ENCODE measurements at places on chromosomes 12 and 14.

- DNase-seq, result peak; percentile 12
Measured at GRCh38 chr12:64569923-64570691, 40.2 kb upstream of the RASSF3 start.

GRCh38 chr12:47610686-47611252, 95.1 kb downstream of the RPAP3 start:
- no peak for DNase-seq

DNA sequence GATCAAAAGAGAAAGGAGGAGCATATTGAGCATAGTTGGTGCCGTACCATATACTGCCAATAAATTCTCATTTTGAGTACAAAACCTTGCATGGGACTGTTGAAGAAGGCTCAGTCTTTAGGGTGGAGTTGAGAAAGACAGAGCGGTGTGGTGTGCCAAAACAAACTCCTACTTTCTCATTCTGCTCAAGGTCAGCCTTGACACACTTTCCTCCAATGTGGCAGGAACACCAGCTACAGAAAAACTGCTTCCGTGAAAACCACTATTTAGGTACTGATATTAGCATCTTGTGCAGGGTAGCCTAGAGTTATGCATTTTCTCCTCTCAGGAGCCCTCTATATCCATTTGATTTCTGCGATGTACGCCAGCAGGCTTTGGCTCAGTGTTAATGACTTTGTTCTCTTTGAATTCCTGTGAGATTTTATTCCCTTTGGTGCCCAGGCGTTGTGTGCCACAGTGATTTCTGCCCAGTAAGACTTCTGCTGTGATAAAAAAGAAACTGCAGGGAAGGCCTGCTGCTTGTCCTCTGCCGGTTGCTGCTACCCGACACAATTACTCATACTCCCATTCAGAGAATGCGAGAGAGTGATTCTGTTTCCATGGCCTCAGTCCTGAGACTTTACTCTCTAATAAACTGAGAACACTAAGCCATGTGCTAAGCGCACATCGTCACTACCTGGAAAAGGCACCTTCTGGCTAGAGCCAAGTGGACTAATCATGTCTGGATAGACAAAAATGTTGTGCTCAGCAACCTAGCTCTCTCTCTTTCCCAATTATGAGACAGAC, 88.3 kb upstream of the MDM1 start:
- DNase-seq, result peak; percentile 8

GRCh38 chr12:51036279-51036678, 10.1 kb upstream of the SLC11A2 start:
- DNase-seq, result no peak

GRCh38 chr12:69948851-69949250, 123.8 kb downstream of the MYRFL start:
- no peak for DNase-seq

DNA sequence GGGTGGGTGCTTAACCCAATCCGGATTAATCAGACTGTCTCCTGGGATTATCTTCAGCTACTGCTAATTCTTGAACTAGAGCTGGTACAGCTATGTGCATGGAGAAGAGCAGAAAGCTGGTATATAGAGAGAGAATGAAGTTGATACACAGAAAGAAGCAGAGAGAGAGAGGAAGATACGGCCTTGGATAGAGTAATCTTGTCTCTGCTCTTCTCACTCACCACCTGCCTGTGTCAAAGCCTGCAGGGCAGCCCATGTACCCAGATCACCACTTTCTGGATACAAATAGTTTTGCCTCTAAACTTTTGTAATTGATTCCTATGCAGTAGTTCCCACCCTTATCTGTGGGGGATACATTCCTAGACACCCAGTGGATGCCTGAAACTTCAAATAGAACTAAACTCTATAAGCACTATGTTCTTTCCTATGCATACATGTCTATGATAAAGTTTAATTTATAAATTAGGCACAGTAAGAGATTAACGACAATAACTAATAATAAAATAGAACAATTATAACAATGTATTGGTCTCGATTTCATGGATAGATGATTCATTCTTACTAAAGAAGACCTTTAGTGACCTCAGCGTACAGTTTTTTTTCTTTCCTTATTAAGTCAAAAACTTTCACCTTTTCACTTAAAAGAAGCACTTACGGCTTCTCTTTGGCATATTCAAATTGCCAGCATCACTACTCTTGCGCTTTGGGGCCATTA, 45.5 kb downstream of the YEATS4 start:
- no peak for DNase-seq

DNA sequence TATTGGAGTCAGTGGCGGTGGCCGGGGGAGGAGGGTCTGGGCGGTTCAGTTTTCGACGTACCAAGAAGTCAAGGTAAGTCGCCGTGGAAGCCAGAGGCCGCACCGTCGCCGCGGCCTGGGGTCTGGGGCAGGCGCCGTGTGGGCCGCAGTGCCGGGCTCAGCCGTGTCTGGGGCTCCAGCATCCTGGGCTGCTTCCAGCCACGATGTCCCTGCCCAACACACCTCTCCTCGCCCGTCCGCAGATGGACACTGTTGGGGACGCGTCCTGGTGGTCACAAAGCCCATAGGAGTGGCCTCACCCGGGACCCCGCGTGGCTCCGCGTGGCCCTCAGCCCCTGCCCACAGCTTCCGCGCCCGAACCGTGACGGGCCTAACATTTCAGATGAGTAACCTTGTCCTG, 59.1 kb downstream of the FBRSL1 start:
- DNase-seq, result no peak

GRCh38 chr12:12964255-12964654, 12.3 kb upstream of the GPRC5D start:
- no peak for DNase-seq

- no peak for DNase-seq
Measured at GRCh38 chr12:49622501-49623141, 740 bp upstream of the PRPF40B start.

GRCh38 chr14:104139460-104140212, 1.2 kb downstream of the KIF26A start:
- DNase-seq, result no peak

DNA sequence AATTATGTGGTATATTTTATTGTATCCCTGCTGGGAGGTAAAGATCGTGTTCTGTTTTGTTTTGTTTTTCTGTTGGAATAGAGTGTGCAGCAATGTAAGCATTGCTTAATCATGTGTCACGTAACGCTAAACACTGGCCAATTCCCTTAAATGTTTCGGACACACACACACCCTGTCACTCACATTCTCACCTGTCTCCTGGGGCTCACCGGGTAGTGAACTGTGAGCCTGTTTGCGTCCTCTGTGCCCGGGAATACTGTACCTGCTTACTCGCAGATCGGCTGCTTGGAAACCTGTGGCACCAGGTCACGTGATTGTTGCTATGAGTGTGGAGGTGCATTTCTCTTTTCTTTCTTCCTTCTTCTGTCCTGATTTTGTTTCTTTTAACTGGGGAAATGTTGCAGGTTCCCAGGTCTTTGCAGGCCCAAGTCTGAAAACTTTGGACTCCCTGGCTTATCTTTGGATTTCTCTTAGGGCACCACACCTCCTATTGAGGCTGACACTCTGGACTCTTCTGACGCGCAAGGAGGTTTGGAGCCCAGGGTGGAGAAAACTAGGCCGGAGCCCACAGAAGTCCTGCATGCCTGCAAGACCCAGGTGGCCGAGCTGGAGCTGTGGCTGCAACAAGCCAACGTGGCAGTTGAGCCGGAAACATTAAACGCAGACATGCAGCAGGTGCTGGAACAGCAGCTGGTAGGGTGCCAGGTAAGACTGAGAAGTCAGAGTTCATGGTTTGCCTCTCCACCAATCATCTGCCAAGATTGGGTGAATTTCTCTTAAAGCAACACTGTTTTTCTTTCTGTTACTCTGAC, 181.1 kb downstream of the ESR2 start:
- no peak for DNase-seq

DNA sequence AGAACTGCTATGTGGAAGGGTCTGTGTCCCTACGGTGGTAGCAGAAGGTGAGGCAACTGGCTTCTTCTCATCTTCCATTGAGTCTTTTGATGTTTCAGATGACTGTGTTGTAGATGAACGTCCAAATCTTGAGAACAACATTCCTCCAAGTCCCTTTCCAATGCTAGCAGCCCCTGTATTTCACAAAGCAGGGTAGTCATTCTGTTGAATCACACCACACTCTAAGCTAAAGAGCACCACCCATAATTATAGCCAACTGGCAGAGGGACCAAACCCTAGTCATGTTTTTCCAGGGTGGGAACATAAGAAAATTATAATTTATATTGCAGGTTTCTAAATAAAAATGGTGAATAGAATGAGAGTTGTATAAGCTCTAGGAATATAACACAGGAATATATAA, 98.7 kb downstream of the DDHD1 start:
- no peak for DNase-seq

DNA sequence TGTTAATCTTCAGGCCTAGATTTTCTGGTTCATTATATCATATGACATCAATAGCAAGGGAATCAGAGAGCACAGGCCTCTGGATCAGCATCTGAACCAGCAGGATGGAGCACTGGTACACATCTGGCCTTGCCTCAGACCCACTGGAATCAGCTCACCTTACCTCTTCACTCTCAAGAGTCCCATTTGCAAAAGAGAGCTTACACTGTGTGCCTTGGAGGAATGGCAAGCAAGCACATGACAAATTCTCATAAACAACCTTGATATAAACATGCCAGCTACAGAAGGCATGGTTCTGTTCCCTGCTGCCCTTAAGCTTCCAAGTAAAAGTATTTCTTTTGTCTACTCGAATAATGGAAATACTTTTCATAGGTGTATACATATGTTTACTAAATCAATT, 128.6 kb upstream of the CPM start:
- DNase-seq, result no peak

DNA sequence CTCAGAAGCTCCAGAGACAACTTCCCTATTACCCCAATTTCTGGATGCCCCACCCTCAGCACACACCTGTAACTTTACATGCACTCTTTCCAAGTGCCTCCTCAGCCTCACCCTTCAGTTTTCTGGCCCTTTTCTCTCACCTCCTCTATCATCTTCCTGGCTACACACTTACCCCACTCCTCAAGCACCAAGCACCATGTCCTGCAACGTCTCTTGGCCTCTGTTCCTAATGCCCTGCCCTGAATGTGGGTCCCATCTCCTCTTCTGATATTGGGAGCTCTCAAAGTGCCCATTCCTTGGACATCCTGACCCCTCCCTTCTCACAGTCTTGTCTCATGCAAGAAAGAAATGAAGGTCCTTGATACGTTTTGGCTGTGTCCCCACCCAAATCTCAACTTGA, 1.2 kb downstream of the KRT72 start:
- DNase-seq, result no peak

DNA sequence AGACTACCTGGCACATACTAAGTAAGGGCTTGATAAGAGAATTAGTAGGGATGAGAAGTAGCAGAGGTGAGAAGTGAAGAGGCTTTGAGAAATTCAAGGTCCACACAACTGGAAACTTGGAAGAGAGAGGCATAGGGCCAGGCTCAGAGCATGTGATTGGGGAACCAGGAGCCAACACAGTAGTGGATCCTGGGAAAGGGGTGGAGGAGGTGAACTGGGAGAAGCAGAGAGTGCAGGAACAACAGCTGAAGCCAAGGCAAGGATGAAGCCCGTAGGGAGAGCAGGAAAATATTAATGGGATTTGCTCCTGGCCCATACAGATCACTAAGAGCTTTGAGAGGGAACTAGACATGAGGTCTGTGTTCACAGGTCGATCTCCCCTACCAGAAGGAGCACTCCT, 1.4 kb upstream of the ITGB7 start:
- no peak for DNase-seq

- DNase-seq, result no peak
Measured at GRCh38 chr12:53852061-53852460, 86.6 kb upstream of the HOXC13 start.

DNA sequence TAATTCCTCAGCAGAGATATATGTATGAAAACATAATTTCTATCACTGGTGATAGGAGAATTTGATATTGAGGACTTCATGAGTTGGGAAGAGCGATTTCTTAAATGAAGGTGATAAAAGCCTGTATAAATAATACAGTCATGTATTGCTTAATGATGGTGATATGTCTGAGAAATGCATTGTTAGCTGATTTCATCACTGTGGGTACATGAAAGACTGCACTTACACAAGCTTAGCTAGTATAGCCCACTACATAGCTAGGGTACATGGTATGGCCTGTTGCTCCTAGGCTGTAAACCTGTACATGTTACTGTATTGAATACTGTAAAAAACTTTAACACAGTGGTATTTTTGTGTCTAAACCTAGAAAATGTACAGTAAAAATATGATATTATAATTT, 63.4 kb downstream of the ANO4 start:
- DNase-seq, result no peak

GRCh38 chr14:29757188-29757680, 170.4 kb downstream of the PRKD1 start:
- no peak for DNase-seq

GRCh38 chr12:117118838-117119591, 19.8 kb upstream of the TESC start:
- DNase-seq, result no peak

- no peak for DNase-seq
Measured at GRCh38 chr14:68245146-68246073, 425.8 kb downstream of the RAD51B start.

- no peak for DNase-seq
Measured at GRCh38 chr12:31923063-31923412, 36.2 kb upstream of the RESF1 start.

- peak; percentile 31 for DNase-seq
Measured at GRCh38 chr12:109098183-109098604, 797 bp downstream of the UNG start.

GRCh38 chr12:27382171-27382795, 49.6 kb downstream of the BMAL2 start:
- DNase-seq, result no peak

- no peak for DNase-seq
Measured at GRCh38 chr12:110007881-110008280, 8.7 kb downstream of the ANKRD13A start.

DNA sequence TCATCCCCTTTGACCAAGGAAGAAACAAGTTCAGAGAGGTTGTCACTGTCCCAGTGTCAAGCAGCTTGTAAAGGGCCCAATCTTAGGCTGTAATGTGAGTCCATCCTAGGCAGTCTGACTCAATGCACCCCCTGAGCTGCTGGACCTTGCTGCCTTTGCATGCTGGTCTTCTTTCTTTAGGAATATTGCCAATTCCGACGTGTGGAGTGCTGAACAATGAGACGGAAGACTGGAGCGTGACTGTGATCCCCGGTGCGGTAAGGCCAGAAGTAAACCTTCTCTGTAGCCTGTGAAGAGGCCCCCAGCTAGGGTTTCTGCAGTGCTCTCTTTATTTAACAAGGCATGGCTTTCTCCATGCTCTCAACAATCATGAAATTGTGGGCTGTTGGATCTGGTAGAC, 963 bp downstream of the TCTN2 start:
- no peak for DNase-seq

DNA sequence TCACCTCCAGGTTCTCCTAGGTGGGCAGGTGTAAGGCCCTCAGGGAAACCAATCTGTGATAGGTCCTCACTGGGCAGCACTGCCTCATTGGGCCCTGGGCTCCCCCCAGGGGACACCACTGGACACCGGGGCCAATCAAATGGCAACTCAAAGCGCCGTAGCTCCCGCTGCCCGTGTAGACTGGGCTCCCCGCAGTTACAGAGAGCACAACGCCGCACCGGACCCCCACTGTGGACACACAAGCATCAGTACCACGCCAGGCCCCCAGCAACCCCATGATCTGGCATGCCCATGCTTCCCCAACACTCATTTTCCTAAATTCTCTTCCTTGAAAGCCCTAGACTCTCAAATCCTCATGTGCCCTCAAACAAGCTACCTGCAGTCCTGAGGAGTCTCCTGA, 6.1 kb downstream of the KMT2D start:
- no peak for DNase-seq

Data from pons (tissue), 1 donor.